Left ventricle myocardium superior (tissue), 1 donor: ENCODE measurements at places on chromosomes 6 and 20. TPM values are rescaled to one million over a fixed set of nuclear protein-coding genes. Genes with fewer than 3 reads are reported as not detected.

Gene CITED2
- total RNA-seq, result 172 TPM

Gene TTPAL
- total RNA-seq, result 4.1 TPM

Gene TRIM10
- not detected for total RNA-seq

DNA sequence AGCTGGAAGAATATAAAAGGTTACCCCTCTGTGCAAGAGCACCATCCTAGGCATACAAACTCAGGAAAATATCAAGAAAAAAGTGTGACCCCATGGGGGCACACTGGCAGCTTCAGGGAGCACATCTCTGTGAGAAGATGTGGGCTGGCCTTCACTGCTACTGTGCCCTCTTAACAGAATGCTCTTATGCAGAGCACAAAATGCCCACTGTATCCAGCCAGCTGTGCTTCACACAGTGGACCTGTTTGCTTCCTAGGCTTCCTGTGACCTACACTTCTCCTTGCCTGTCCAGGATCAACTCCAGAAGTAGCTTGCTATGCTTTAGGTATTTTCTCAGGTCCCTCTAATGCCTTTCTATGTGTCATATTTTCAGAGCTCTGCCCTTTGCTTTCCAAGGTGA lies 380.2 kb upstream of the MMS22L start:
- DNase-seq, result no peak

GRCh38 chr6:115441651-115442050 lies 619.0 kb downstream of the FRK start:
- no peak for DNase-seq

DNA sequence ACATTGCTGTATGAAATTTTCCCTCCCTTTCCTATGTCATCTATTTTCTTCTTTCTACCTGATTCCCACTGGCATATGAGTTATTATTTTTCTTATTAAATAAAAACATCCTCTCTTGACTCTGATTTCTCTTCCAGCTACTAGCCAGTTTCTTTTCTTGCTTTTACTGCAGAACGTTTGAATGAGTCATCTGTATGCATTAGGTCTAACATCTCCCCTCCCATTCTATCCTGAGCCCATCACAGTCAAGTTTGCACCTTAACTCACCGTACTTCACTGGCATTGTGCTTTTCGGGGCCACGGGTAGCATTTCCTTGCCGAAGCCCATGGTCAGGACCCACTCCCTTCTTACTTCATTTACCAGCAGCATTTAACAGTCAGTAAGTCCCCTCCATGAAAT lies 65.7 kb downstream of the CARMIL1 start:
- no peak for DNase-seq

Gene GCNT2
- total RNA-seq, result 41.8 TPM

DNA sequence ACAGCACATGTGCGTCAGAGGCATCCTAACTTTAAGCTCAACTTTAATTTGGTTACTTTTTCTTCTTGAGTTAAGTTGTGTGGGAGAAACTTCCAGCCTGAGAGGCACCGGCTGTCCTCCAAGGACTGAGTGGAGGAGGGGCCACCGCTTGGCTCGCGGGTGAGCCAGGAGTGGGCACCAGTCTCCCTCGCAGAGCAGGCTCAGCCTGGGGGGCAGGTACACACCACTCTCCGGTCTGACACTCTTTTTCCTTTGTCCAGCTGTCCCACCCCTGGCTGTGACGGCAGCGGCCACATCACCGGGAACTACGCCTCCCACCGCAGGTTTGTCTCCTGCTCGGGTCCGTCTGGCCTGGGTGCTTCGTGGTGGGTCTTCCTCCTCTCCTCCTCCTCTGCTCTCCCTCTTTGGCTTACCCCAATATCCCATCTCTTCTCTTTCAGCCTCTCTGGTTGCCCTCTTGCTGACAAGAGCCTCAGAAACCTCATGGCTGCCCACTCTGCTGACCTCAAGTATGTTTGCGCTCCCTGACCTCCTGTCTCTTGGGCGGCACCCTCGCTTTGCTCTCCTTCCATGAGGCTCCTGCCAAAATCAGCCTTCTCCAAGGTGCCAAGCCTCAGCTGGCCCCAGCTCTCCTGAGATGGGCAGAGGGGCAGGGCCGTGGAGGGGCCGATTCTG lies 32.6 kb upstream of the PCMTD2 start:
- no peak for DNase-seq

DNA sequence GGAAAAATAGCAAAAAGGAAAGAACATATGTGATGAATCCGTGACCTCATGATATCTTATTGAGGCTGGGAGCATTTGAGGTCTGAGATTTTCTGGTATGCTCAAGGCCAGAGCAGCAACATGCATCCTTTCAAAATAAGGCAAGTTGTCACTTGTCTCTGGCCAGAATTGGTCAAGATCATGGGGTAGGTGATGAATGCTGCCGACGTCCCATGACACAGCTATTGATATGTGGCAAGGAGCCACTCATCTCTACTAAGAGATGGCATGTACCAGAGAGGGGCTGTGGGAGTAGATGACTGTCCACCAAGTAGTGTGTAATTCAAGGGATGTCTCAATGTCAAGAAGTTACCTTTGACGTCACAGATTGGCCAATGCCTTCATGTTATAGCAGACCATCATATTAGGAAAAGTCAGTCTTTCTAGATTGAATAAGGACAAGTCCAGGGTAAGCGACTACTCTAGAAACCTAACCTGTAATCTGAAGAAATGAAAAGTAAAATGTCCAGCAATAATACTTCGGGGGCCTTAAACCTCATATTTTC lies 527.4 kb downstream of the BMP2 start:
- DNase-seq, result no peak

- DNase-seq, result no peak
Observed at GRCh38 chr6:79538106-79538971, 1.1 kb upstream of the LCA5 start.

Gene FKBP5
- 82.8 TPM for total RNA-seq

Gene FAXC
- not detected for total RNA-seq

- peak; percentile 62 for DNase-seq
Observed at GRCh38 chr6:133891149-133891926, 2.4 kb downstream of the TCF21 start.

Gene ZSCAN26
- 13.8 TPM for total RNA-seq

DNA sequence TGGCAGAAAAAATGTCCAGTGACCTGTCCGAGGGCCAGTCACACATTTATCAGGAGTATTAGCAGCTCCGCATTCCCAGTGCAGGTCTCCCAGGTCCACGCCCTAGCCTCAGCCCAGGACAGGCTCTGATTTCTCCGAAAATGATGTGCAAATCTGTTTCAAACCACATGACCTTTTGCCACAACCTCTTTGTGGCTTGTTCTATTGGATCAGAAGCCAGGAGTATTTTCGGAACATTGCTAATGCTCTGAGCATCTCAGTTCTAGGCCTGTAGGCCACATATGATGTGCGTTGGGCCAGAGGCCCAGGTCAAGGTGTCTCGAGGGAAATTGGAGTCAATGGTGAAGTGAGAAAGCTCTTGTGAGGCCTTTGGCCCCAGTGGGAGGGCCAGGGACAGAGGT lies 40.4 kb downstream of the SNX5 start:
- no peak for DNase-seq

DNA sequence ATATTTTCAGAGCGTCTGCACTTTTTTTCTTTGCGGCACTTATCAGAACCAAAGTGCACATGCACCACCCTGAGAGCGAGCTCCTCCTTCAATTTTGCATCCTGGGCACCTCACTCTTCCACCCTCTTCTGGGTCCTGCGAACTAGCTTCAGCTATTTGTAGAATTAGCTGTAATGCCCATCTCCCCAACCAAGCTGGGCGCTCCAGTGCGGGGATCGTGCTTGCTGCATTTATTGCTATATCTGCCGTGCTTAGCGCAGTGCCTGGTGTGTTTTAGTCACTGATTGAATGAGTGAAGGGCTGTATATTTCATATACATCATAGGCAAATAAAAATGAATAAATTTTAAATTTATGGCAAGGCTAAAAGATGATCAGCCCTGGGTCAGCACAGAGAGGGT lies 75.8 kb downstream of the KCNB1 start:
- no peak for DNase-seq

- peak; percentile 65 for DNase-seq
Observed at GRCh38 chr20:33862709-33863403, 51.7 kb downstream of the CHMP4B start.

DNA sequence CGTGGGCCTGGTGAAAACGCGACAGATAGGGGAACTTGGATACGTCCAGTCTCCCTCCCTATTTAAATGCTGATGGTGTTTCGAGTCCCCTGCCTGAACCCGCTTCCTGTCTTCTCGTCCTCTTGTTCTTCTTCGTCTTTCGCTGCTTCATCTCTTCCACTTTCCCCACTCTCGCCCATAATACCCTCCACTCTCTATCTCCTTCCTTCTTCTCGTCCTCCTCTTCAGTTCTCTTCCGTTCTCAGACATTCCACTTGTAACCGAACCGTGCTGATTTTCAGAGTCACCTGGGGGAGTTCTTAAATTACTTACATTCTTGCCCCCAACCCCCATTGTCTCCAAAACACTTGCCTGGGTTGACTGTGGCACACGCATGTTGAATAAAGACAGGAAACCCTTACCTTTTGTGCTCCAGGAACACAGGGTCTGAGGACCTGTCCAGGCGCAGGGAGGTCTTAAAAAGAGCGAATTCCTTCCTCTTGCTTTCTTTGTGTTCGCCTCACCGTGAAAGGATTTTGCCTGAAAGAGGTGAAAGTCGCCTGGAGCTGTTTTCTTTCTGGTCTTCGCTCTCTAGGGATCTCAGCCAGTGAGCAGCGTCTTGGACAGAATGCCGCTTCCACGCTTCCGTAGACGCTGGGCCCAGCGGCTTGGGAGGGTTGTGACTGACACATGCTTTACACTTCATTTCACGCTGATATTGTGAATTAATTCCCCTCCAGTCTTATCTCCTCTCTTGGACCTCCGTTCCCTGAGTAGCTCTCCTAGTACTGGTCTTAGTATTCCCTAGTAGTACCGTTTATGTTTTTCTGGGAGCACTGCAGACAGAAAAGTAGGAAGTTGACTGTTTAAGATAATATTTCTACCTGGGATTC lies 184.0 kb downstream of the GPX5 start:
- no peak for DNase-seq

DNA sequence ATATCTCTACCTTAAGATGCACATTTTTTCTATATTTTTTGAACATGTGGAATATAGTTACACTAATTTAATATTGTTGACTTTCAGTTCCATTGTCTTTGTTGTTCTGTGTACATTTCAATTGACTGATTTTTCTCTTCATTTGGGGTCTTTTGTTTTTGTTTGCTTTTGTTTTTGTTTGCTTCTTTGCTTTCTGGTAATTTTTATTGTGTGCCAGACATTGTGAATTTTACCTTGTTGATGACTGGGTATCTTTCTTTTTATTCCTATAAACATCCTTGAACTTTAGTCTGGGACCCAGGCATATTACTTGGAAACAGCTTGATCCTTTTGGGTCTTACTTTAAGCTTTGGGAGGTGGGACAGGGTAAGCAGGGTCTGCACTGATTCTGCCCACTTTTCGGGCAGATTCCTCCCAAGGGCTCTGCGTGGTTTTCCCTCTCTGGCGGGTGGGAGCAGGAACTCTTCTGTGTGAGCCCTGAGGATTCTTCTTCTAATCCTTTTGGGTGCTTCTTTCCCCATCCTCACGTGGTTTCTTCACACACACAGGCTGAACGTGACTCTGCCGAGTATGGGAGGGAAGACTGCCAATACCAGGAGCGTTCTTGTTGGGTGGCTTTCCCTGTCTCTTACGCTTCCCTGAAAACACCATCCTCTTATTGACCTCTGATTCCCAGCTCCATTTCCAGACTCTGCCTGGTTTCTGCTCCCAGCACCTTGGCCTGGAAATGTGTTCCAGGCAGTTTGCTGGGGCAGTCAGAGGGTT lies 200.5 kb downstream of the ARID1B start:
- no peak for DNase-seq

GRCh38 chr6:24547243-24547642 lies 52.5 kb downstream of the ALDH5A1 start:
- no peak for DNase-seq

- DNase-seq, result no peak
Observed at GRCh38 chr20:18279242-18279641, 9.1 kb upstream of the ZNF133 start.

- no peak for DNase-seq
Observed at GRCh38 chr6:155939253-155939652, 483.6 kb upstream of the NOX3 start.

DNA sequence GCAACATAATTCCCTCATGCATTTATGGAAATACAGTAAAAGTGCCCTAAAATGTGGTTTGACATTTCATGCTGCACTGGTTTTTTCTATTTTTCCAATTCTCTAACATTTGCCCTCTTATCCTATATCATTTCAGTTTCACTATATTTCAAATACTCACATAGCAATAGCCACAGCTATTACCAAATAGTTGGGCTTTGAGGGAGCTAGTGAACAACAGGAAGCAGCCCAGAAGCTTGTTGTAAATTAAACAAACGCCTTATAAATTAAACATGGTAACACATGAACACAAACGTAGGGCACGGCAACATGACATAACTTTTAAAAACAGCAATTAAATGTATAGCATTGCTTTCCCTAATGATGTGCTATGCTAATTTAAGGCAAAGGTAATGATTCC lies 469.0 kb downstream of the CDC5L start:
- DNase-seq, result no peak
